ENCODE measurements at places on chromosomes 12 and 14.

GRCh38 chr12:98449584-98449983 lies 65.8 kb upstream of the TMPO start:
- no peak for DNase-seq

GRCh38 chr12:104680070-104680469 lies 223.3 kb downstream of the CHST11 start:
- DNase-seq: no peak

- DNase-seq: no peak
Measured at GRCh38 chr12:23533265-23533664, 416.2 kb downstream of the SOX5 start.

DNA sequence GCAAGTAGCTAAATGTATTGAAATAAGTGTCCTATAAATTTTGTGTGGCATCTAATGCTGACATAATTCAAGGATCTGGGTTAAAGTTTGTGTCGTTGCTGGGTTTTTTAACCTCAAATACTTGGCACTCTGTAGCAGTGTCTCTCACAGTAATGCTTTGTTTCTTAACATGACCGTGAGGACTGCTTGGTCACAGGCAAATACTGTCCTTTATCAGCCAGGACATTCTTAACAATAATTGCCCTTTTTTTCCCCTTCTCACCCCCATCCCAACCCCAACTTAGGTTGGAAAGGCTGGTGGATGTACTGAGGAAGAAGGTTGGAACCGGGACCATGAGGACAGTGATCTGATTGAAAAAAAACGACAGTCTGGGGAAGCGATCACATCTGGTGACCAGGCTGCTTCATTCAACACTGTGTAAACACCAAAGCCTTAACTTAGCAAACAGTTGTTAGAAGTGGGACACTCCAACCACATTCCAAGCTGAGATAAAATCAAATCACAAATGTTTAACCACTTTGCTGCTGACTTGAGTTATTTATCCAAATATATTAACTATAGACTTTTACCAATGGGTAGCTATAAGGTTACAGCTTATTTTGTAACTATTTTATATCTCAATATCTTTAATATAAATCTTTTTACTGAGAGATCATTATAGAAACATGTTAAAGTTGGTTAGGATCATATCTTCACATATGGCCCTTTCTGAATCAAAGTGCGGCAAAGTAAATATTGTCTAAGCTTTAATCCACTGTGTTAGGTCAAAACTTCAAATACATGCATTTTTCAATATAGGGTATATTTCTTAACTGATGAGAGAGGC lies 48.2 kb downstream of the FOXA1 start:
- no peak for DNase-seq

- DNase-seq: no peak
Measured at GRCh38 chr14:100065942-100066574, 836 bp downstream of the EVL start.

- DNase-seq: no peak
Measured at GRCh38 chr12:11085419-11085818, 6.7 kb downstream of the TAS2R43 start.

GRCh38 chr12:6827982-6828780 lies at the start of gene P3H3:
TSS of gene P3H3 (plus strand) at chr12:6828407. CDS start at chr12:6828441, 34 bp downstream.
- DNase-seq: no peak

DNA sequence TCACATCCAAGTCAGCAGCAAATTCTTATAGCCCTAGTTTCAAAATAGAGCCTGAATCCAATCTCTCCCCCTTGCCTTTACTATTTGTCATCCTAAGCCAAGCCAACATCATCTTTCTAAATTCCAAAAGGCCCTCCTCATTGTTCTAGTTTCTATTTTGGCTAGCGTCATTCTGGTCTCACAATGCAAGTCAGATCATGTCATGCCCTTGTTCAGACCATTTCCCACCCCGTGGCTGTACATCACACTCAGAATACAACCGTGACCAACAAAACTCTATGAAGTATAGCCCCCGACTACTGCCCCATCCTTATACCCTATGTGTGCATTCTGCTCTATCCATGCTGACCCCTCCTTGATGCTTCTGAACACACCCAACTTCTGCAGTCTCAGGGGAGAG lies 12.3 kb upstream of the GNG2 start:
- DNase-seq: no peak

- no peak for DNase-seq
Measured at GRCh38 chr12:76274420-76275083, 73.7 kb downstream of the BBS10 start.
